Metanephros (tissue), 2 donors: ENCODE measurements at places on chromosomes 2 and 18. TPM values are rescaled to one million over a fixed set of nuclear protein-coding genes. Genes with fewer than 3 reads are reported as not detected.

The UGT1A4 gene
- 0.29 TPM for total RNA-seq

The MERTK gene
- total RNA-seq, result 17.3 TPM

The KCNG2 gene
- 1.4 TPM for total RNA-seq

The EFEMP1 gene
- total RNA-seq, result 75.9 TPM

The SERPINB2 gene
- total RNA-seq, result 0.99 TPM
